ENCODE measurements at places on chromosomes 12 and 14.

DNA sequence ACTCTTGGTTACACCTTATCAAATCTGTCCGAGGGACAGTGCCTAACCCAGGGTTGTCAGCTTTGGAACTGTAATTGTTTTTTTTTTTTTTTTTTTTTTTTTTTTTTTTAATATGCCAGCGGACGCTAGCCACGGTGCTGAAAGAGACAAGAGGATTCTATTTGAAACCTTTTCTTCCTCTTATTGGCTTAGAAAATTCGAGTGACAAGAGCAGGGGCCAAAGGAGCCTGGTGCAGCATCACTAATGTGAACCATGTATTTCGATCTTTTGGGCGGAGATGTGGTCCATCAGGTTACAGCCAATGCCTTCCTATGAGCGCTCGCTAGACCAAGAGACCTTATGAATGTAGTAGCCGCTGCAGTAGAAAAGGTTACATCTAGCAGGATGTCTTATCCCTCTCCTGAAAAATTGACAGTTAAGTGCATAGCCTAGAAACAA lies 922 bp downstream of the PTPRR start:
- no peak for DNase-seq

GRCh38 chr14:70955543-70956480 lies 48.6 kb downstream of the PCNX1 start:
- DNase-seq: no peak

- DNase-seq: no peak
Observed at GRCh38 chr12:47616440-47616839, 89.4 kb downstream of the RPAP3 start.

GRCh38 chr12:97951717-97952116 lies 489.1 kb downstream of the RMST start:
- no peak for DNase-seq

GRCh38 chr12:5768581-5769196 lies 176.4 kb downstream of the ANO2 start:
- no peak for DNase-seq

GRCh38 chr14:75520852-75521251 lies 1.4 kb upstream of the BATF start:
- no peak for DNase-seq

All from chondrocyte (in vitro differentiated cells).